ENCODE measurements at places on chromosomes 2 and 18.

DNA sequence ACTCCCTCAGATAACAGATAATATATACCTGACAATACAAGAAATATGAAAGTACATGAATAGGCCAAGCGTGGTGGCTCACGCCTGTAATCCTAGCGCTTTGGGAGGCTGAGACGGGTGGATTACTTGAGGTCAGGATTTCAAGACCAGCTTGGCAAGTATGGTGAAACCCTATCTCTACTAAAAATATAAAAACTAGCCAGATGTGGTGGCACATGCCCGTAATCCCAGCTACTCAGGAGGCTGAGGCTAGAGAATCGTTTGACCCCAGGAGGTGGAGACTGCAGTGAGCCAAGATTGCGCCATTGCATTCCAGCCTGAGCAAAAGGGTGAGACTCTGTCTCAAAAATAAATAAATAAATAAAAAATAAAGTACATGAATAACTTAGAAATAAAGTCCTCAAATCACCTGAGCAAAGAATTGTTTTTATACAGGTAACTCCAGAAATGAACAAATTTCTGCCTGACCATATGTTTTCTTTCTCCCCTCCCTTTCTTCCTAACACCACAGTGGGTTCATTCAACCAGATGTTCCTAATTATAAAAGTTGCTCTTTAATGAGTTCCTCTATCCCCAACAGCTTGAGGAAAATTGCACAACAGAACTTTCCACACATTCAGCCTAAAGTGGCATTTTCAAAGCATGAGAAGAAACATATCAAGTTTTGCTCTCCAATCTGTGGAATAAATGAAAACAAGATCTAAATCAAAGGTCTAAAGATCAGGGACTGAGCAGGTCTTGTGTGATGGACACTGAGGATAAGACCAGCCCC is 33.6 kb upstream of the AP1S3 start:
- no peak for DNase-seq

DNA sequence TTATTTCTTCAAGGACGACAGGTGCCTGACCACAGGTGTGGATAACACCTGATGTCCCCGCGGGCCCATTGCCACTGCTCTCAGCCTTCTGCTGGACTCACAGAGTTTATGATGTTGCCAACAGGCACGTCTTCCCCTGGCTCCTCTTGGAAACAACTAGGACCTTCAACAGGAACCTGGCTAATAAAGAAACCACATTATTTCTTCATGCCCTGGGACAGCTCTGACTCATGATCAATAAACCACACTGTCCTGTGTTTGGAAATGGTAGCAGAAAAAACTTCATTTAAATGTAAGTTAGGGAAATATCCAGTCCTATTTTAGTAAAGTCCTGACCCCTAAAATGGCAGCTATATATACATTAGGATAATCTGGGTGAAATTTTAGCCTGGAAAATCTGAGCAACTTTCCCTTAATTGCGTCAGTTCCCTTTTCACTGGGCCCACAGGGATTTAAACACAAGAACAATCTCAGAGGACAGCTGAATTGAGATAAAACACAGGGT is 158.9 kb downstream of the VAPA start:
- no peak for DNase-seq

DNA sequence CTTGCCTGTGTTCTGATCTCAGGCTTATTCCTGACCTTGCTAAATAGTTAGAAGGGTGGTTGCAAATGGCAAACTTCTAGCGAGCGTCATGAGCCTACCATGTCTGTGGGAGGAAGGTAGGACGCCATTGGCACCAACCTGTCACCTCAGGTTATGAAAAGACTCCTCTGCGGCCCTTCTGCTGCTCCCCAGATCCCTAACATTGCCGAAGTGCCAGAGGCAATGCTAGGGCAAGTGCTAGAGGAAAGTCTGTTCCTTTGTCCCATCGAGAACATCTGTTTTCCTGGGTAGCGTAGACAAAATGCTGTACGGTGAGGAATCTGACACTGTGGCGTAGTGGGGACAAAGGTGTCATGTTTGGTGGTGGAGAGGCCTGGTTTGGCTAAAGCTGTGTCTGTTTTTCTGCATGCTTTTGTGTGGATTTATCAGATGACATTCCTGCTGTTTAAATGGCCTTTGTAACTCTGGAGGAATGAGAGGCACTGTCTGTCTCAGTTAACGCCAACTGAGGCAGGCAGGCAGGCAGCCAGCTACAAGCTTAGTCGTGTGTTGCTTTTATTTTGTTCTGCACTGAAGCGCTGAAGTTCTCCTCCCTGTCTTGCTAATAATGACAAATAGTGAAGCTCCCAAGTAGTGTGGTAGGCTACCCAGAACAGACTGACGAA is 94.1 kb downstream of the PRPF40A start:
- no peak for DNase-seq

GRCh38 chr2:134845719-134846118 is 7.3 kb downstream of the ACMSD start:
- DNase-seq = no peak

DNA sequence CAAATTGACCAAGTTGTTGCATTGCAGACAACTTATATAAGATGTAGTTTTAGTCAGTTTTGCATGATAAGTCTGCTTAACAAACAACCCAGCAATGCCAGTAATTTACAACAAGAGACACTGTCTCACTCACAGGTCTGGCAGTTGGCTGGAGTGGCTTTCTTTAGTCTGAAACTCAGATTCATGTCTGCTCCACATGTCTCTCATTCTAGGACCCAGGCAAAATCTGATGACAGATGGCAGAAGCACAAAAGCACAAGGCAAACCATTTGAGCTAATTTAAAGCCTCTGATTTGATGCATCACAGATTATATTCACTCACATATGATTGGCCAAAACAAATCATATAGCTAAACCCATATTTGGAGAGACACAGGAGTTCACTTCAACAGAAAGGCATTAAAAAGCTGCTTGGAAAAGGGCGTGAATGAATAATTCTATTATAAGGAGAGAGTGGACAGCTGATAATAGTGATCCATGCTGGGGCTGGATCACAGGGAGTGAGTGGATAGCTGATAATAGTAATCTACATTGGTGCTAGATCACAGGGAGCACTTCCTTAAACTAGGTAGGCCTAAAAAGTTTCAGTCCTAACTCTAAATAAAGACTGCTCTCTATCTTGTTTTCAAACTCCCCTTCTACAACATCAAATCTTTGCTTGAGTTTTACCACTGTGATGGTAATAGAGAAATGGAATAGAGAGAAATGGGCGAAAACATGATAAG is 593.2 kb upstream of the ZNF804A start:
- no peak for DNase-seq

DNA sequence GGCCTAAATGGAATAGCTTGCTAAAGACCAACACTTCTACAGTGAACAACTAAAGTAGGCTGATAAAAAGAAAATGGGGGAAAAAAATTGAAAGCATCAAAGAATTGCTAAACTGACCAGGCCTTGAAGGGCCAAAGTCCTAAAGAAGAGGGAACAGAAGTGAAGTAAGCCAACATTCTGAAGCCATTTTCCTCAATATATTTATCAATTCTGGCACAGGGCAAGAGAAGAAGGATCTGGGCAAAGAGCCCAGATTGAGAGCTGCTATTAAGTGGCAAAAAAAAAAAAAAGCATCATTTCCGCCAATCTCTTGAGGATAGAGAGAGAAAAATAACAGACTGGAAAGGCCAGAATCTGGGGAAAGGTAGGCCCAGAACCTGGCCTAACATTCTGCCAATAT is 25.7 kb downstream of the FANCL start:
- DNase-seq = no peak
